ENCODE measurements at places on chromosomes 7 and 10. TPM values are rescaled to one million over a fixed set of nuclear protein-coding genes. Genes with fewer than 3 reads are reported as not detected.

The ERVW-1 gene
- not detected for total RNA-seq

The CYP2W1 gene
- not detected for total RNA-seq

The AMPH gene
- 0.86 TPM for total RNA-seq

The DENND2A gene
- 26.7 TPM for total RNA-seq

The MLLT10 gene
- total RNA-seq: 46.4 TPM

The TAS2R5 gene
- 0.86 TPM for total RNA-seq

The HOXA6 gene
- 10.6 TPM for total RNA-seq

The SVOPL gene
- total RNA-seq: not detected
